ENCODE measurements at places on chromosomes 11 and 22.

DNA sequence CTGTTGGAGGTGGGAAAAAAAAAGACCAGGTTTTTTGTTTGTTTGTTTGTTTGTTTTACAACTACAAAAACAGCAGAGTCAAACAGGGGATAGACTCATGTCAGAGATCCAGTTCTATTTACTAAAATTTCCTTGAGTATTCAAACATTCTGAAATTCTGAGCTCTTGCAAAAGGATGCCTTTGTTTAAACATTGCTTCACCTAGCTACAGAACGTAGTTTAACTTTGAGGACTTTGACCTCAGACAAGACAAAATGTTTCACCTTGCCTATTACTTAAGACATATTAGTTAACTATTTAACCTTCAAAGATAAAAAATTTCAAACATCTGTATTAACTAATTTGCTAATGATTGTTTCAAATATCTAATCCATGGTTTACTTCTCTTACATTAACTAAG is 36.1 kb upstream of the GLYATL2 start:
- DNase-seq, result no peak

GRCh38 chr11:78957476-78958245 is 383.0 kb upstream of the NARS2 start:
- no peak for DNase-seq

- no peak for DNase-seq
Measured at GRCh38 chr11:75697906-75698581, 19.6 kb upstream of the MOGAT2 start.

DNA sequence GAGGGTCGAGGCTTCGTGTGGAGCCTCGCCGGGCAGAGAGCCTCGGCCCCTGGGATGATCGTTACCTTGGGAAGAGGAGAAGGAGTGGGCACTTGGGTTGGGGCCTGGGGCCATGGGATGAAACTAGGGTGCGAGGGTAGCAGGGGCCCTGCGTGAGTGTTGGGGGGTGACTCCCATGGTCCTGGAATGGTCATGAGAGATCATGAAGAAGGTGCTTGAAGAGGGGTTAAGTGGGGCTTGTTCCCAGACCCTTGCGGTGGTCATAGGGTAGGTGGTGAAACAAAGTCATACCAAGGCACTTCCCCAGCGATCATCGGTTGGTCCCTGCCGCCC is 284 bp downstream of the CCS start:
- DNase-seq, result no peak

GRCh38 chr11:79336797-79337517 is 103.9 kb downstream of the TENM4 start:
- DNase-seq, result no peak

GRCh38 chr22:35074583-35074982 is 8.6 kb downstream of the ISX start:
- no peak for DNase-seq

- DNase-seq, result no peak
Measured at GRCh38 chr11:206002-206384, 1.2 kb downstream of the BET1L start.

- DNase-seq, result no peak
Measured at GRCh38 chr11:93196816-93197379, 893 bp downstream of the SLC36A4 start.

DNA sequence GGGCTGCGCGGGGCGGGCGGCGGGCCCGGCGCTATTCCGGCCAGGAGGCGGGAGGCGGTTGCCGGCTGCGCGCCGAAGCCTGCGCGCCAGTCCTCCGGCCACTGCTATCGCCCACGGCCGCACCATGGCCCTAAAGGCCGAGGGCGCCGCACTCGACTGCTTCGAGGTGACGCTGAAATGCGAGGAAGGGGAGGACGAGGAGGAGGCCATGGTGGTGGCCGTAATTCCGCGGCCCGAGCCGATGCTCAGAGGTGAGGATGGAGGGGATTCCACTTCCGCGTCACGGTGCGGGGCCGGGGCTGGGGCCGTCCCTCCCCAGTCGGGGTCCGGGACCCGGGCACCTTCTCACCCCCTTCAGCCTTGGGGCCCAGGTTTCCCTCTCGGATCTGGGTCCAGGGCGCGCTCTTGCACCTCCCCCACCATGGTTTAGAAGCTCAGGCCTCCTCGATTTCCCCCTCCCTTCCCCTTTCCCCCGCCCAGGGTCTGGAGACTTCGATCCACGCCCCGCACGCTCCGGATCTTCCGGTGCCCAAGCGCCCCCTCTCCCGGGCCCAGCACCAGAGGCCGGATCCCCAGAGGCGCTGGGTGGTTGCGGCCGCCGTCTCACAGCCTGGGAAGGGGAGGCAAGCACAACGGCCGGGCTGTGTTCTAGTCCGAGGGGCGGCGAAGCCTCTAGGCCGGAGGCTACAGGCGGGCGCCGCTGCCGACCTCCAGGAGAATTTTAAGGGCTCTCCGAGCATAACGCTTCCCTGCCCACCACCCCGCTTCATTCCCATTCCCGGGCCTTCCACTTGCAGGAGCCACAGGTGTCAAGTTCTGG is 517 bp downstream of the SPINDOC start:
- DNase-seq, result peak; percentile 32

GRCh38 chr22:29477723-29478318 is 2.2 kb upstream of the NEFH start:
- no peak for DNase-seq

DNA sequence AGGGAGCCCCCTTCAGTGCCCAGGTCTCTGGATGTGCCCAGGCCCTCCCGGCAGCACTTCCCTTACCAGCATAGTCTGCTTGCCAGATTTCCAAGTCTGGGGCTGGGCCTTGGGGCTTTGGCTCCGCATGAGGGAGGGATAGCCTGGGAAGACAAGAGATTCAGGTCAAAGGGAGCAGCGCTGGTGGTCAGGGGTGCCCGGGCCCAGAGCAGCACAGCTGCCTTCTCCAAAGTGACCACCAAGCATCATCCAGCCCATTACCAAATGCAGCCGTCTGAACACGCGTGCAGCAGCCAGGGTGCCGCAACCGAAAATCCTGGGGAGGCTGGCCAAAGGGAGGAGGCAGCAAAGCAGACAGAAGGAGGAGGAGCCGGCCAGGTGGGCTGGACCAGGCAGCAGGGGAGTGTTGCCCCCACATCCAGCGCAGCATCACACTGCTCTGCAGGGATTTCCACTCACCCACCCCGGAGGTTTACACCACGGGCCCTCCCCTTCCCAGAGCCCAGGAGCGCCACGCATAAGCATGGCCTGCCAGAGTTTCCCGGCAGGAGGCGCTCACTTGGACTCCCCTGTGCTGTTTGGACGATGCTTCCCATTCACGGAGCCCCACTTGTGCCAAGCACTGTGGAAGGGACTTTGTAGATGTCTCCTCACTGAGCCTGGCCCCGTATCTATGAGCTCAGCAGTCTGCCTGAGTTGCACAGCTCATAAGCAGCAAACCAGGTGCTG is 22.5 kb downstream of the TRIM29 start:
- DNase-seq, result no peak

DNA sequence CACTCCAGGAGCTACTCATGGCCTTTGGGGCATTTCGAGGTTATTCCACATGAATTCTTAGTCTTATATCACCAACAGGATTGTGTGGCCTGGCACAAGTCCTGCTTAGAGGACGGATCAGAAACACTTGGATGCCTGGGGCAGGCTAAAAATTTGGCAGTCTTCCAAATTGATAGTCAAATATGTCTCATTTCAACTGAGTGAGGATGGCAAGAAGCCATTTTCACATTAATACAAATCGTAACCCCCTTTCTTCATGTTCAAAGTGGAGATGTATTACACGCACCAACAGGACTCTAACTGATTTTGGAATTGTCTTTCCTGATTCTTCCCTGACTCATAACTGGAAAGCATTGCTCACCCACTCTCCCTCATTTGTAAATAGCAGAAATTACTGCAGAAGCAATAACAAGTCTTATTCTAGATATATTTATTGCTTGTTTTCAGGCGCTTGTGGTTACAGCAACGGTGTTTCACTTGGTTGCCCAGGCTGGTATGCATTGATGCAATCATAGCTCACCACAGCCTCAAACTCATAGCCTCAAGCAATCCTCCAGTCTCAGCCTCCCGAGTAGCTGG is 10.3 kb upstream of the CCDC86 start:
- DNase-seq, result no peak

DNA sequence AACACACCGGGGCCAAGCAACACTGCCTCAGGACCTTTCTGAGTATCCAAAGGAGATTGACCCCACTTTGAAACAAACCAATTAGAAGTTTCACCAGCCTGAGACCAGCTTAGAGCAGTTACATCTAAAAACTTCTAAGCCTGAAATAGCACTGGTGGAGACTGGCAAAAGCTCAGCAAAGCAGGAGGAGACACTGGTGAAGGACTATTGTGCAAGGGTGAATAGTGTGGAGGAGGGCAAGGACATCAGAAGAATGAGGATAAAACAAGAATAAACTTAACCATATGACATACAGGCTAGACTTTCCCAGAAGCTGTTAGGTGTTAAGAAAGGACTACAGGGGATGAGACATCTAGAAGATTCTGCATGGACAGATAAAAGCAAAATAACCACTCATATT is 152.4 kb downstream of the FCHSD2 start:
- DNase-seq, result no peak

DNA sequence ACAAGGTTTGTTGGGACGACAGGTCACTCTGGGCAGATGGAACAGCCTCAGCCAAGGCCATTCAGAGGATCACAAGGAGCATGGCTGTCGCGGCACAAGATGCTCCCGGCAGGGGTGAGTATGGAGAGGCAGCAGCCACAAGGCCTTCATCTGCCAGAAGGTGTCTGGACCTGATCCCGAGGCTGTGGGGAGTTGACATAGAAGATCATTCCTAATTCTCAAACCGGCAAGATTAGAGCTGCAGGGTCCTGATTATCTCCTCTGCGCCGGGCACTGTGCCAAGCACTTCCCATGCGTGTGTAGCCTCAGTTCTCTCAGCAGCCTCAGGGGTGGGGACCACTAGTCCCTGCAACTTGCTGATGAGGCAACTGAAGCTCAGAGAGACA is 32.3 kb upstream of the RFPL3 start:
- DNase-seq, result no peak

- no peak for DNase-seq
Measured at GRCh38 chr11:5631969-5632635, 7.3 kb downstream of the TRIM34 start.

DNA sequence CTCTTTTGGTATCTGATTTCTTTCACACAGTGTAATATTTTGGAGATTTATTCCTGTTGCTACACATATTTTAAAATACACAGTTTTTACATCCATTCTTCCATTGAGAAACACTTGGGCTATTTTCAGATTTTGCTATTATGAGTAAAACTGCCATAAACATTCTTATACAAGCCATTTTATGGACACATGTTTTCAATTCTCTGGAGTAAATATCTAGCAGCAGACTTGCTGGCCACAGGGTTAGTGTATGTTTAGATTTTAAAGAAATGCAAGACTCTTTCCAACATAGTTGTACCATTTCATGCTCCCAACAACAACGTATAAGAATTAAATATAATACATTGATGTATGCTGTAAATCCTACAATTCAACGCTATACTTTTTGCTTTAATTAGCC is 360.8 kb upstream of the PITPNB start:
- no peak for DNase-seq

DNA sequence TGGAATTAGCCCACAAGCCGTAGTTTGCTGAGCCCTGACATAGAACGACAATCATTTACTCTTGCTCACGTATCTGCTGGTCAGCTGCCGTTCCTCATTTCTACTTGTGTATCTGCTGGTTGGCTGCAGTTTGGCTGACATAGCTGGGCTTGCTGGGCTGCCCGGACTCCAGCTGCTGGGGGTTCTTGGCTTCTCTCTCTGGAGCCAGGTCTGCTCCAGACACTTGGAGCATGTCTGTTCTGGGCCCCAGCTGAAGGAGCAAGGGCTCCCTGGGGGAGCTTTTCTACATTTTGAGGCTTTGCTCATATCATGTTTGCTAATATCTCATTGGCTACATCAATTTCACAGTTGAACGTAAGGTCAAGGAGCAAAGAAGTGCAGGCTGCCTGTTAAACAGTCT is 47.3 kb downstream of the PRDM11 start:
- DNase-seq, result no peak

DNA sequence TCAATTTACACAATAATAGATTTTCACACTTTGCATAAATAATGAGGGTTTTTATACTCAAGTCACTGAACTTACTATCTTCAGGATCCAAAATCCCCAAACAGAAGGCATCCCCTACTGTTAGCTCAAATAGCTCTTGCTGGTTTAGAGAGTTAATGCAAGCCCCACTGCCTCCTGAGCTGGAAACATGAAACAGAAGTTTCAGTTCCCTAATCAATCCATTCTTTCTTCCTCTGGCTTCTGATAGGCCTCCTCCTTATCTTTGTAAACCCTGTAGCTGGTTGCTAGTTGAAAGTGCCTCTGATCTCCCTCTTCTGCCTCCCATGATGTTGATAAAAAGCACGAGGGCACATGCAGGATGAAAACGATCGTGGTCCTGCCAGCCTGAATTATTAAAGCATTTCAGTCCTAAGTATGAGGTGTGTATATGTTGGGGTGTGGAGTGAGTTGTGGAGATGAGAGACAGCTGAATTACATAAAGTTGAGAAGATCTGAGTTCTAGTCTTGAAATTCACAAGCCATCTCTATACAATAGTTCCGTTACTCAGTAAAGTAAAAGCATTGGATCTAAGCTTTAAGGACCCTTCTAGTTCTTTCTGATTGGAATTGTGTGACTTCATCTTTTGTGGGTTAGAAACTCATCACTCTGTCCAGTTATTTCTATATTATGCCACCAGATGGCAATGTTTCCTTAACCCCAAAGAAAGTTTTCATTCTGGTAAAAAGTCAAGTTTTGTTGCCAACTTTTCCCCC is 35.0 kb upstream of the EHF start:
- no peak for DNase-seq

DNA sequence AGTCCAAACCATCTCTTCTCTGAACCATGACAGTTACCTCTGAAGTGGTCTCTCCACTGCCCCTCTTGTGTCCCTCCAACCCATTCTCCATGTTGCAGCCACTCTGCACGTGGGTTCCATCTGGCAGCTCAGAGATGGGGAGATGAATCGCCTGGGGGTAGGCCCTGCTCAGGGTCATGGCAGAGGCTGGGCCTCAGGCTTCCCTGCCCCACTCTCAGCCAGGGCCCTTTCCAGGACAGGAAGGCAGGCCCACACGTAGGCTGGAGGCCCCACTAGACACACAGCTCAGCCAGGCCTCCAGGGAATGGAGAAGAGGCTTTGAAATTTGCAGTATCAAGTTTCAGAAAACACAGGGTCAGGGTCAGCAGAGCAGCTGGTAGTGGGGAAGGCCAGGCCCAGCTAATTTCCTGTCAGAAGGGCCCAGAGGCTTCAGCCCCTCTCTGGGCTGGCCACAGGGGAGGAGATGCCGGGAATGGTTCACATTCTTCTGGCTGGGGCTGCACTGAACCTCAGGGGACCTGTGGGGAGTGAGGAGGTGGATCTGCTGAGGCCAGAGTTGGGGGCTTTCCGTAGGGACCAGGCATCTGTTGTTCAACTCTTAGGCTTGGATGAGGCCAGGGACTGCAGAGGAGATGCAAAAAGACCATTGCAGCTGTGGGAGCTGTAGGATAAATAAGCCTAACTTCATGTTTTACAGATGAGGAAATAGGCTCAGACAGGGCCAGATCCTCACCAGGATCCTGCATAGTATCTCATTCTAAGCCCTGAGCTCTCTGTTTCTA is 101.6 kb downstream of the SWAP70 start:
- DNase-seq, result no peak

DNA sequence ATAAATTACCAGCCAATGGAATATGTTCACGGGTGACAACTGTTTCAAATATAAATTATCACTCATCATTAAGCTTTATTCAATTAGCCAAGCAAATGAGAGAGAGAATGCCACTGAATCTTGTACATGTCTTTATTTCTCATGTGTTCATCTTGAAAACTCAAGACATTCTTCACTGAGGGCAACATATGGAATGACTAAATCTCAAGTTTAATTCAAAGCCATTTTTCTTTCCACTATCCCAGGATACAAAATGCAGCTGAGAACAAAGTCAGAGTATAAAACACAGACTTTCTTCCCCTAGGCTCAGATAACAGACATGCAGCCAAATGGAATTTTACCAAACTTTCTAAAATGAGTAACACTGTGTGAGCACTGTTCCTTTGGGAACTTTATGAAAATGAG is 12.1 kb upstream of the BBOX1 start:
- no peak for DNase-seq

Data from stimulated activated CD4-positive, alpha-beta T cell treated with anti-CD3 and anti-CD28 coated beads, Interleukin-1b, Interleukin-23, amount 100 ng/mL, for 48 hours (primary cell).